ENCODE measurements at places on chromosomes 13 and 19.

DNA sequence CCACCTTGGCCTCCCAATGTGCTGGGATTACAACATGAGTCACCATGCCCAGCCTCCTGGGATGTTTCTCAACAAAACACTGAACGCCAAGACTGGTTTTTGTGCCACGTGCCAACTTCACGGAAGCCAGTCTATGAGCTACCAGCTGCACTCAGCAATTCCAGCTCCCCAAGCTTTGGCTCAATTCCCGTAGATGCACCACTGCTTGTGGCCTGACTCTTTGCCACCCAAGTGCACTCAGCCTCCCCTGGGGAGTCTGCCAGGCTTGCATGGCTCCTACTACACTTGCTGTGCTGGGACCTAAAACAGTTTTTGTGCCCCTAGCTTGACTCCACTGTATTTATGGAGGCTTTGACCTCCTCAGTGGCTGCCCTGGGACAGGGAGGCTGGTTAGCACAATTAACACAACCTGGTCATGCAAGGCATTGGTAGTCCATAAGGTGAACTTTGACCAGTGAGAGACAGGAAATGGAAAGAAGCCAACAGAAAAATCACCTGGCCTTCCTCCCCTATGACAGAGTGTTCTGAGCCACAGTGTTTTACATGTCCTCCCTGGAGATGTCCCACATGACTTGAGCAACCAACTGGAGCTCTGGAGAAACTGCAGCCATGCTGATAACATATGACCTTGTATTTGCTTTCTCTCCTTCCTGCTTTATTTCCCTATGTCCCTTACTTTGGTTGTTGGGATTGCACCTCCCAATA is 1173.1 kb downstream of the UQCRFS1 start:
- DNase-seq, result no peak

DNA sequence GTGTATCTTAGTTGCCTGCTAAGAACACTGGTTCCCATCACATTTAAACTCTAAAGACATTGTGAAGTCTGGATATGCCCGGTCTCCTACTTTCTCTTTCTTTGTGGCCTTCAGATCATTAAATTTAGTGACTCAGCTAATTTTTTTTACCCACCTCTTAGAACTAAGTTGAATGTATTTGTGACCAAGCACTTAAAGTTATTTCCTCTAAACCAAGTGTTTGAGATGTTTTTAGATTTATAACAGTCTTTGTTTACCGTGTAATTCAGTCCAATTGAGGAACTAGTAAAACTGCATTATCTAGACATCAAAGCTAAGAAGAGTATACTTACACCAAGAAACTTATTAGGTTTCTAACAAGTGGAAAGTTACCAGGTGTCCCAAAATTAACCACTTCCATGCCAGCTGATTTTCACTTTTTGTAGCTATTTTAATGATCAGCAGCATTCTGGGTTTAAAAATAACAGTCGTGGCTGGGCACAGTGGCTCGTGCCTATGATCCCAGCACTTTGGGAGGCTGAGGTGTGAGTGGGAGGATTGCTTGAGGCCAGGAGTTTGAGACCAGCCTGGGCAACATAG is 53.1 kb downstream of the ARHGAP35 start:
- no peak for DNase-seq

- no peak for DNase-seq
Measured at GRCh38 chr13:95256091-95256490, 45.2 kb downstream of the ABCC4 start.

- DNase-seq, result no peak
Measured at GRCh38 chr13:111423168-111423785, 102.8 kb downstream of the TEX29 start.

GRCh38 chr19:6997679-6998445 is 23.4 kb downstream of the MBD3L2B start:
- DNase-seq, result no peak

DNA sequence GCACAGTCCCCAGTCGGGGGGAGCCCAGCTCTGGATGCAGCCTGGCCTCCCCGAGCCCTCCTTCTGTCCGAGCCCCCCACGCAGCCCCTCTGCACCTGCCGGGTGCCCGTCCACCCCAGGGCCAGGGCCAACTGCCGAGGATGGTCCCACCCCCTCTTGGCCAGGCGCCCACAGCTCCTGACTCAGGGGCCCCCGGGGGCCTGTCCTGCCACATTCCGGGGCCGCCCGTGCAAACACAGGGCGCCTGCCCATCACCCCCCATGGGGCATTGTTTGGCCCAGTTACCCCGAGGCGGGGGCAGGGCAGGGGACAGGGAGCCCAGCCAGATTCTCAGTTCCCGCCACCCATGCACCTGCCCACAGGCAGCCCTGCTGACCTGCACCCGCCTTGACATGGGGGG is 5.3 kb upstream of the TCF3 start:
- DNase-seq, result no peak

GRCh38 chr13:30880151-30880855 is 25.8 kb upstream of the MEDAG start:
- DNase-seq, result no peak

GRCh38 chr13:98664047-98664446 is 87.1 kb upstream of the STK24 start:
- no peak for DNase-seq

DNA sequence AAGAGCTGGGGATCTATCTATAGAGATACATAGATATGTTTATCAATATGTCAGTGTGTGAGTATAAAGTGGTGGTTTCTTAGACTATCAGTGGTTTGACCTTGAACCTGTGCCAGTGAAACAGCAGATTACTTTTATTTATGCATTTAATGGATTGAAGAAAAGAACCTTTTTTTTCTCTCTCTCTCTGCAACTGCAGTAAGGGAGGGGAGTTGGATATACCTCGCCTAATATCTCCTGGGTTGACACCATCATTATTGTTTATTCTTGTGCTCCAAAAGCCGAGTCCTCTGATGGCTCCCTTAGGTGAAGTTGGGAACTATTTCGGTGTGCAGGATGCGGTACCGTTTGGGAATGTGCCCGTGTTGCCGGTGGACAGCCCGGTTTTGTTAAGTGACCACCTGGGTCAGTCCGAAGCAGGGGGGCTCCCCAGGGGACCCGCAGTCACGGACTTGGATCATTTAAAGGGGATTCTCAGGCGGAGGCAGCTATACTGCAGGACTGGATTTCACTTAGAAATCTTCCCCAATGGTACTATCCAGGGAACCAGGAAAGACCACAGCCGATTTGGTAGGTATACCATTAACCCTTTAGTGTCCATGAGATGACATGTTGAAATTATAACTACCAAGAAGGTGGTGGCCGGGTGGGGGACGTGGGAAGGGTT is 880 bp downstream of the FGF9 start:
- no peak for DNase-seq

- no peak for DNase-seq
Measured at GRCh38 chr19:10126213-10126639, 6.5 kb upstream of the EIF3G start.

GRCh38 chr13:46654951-46655350 is 102.0 kb downstream of the LRCH1 start:
- no peak for DNase-seq

DNA sequence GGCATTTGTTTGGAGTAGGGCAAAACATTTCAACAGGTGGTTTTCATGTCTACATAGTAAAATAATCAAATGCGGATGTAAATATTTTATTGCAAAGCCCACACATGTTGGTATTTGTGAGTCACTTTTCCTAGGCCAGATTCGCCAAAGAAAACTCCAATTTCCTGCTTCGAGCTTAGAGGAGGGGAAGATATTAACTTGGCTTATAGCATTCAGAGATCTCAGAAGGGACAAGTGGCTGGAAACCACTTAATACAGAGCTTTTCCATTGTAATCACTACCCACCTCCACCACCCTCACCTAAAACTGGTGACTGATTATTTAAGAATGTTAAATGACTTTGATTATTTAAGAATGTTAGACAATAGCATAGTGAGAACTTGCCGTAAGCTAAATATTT is 530.6 kb upstream of the SPRY2 start:
- DNase-seq, result no peak

- no peak for DNase-seq
Measured at GRCh38 chr13:63497601-63498000, 2082.0 kb upstream of the PCDH20 start.

- DNase-seq, result no peak
Measured at GRCh38 chr13:90680826-90681225, 666.7 kb upstream of the MIR17HG start.

Measured in NCI-H82 (cell line).